ENCODE measurements at places on chromosomes 7 and 10.
A peak's percentile ranks its signal among the peaks of the same experiment; 100 is the strongest.

DNA sequence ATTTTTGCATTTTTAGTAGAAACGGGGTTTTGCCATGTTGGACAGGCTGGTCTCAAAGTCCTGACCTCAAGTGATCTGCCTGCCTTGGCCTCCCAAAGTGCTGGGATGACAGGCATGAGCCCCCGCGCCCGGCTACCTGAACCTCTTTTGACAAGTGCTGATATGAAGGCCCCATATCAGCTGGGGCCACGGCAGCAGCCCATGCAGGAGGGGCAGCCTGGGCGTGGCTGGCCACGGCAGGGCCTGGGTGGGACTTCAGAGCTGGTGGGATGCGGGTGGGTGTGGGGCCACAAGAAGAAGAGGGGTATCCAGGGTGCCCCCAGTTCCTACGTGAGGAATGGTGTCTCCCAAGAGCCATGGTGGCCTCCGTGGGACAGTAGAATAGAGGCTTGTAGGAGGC, 6.9 kb downstream of the LRRC27 start:
- H3K4me3 ChIP-seq, result no peak overlapping the region
- DNase-seq, result no peak
- no peak overlapping the region for H3K27ac ChIP-seq
- no peaks in the 10 kb centered on the region for H3K4me1 ChIP-seq

DNA sequence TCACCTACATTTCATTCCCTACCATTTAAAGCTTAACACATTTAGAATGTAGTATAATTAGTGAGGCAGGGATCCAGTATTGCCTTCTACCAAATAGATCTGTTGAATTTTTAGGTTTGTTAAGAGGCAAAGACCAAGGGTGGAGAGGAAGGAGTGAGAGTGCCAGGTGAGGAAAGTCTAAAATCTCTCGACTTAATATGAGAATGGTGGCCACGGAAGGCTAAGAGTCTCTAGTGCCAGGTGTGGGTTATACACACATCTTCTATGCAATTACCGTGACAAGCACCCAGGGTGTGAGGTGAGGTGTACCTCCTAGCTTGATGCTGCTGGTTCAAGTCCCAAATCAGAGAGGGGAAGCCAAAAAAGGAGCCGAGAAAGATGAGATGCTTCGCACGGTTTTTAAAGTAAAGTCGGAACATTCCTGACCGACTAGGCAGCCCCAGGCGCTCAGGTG, 439 bp downstream of the IQUB start:
- peaks cover 11% of the 10 kb centered on the region for H3K36me3 ChIP-seq
- peaks cover 22% of the 10 kb centered on the region for H3K4me1 ChIP-seq
- H3K27me3 ChIP-seq, result peaks cover 22% of the 10 kb centered on the region

GRCh38 chr7:143222782-143223181, 945 bp downstream of the TAS2R40 start:
- H3K4me1 ChIP-seq, result no peaks in the 10 kb centered on the region
- H3K27ac ChIP-seq, result no peak overlapping the region
- no peak overlapping the region for H3K4me3 ChIP-seq
- no peaks in the 10 kb centered on the region for H3K36me3 ChIP-seq
- DNase-seq, result no peak
- H3K27me3 ChIP-seq, result peaks cover 76% of the 10 kb centered on the region

- H3K27ac ChIP-seq, result no peak overlapping the region
- no peaks in the 10 kb centered on the region for H3K36me3 ChIP-seq
- H3K4me3 ChIP-seq, result no peak overlapping the region
- DNase-seq, result no peak
Observed at GRCh38 chr10:5557799-5558771, 33.3 kb downstream of the CALML3 start.

DNA sequence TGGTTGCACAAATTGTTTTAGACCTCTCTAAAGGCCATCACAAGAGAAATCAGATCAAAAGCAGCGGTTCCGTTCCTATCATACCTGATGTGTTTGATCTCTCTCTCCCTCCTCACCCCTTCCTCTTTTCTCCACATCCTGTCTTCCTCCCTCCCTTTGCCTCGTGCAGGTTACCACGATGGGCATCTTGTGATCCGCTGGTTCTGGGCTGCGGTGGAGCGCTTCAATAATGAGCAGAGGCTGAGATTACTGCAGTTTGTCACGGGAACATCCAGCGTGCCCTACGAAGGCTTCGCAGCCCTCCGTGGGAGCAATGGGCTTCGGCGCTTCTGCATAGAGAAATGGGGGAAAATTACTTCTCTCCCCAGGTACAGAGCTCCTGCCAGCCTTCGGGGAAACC, 28.5 kb upstream of the STK17A start:
- no peak overlapping the region for H3K4me3 ChIP-seq
- no peaks in the 10 kb centered on the region for H3K27me3 ChIP-seq
- no peak for DNase-seq
- H3K4me1 ChIP-seq, result peaks cover 44% of the 10 kb centered on the region

DNA sequence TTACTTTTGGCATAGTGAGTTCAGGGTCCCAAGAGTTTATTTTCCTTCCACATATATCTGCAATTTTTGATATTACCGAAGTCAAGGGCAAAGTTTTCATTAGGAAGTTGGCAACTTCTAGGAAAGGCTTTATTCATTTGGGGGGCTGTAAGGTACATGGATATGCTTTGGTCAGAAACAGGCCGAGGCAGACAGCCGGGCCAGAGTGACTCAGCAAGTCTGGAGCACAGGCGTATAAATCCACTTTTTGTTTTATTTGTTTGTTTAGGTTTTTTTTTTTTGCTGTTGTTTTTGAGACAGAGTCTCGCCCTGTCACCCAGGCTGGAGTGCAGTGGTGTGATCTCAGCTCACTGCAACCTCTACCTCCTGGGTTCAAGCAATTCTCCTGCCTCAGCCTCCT, 3.7 kb downstream of the ZNF680 start:
- H3K27me3 ChIP-seq, result no peaks in the 10 kb centered on the region
- H3K27ac ChIP-seq, result peak overlapping the region; percentile 90
- H3K4me1 ChIP-seq, result peaks cover 27% of the 10 kb centered on the region
- H3K4me3 ChIP-seq, result peak overlapping the region; percentile 49
- peak; percentile 32 for DNase-seq
- peaks cover 22% of the 10 kb centered on the region for H3K36me3 ChIP-seq

DNA sequence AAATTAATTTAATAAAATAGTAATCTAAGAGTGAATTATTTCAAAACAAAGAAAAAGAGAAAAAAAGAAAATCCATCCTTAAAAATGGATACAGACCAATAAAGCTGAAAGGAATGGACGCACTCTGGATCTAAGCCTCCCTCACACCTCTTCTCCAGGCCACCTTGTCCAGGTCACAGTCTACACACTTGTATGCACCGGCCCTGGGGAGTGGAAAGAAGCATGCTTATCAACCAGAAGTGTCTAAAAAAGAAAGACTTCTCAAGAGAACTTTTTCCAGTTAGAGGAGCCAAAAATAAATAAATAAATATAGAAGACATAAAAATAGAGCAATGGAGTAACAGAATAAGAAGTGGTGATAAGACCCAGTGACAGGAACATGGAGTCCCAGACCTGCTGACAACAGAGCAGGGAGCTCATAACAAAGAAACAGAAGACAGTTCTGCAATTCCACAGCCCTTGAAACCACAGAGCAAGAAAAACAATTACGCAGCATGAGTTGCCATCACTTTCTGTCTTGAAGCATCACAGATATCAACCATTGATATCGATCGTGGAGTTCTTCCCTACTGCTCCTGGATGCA, 311.7 kb upstream of the NFE2L3 start:
- no peak for DNase-seq
- H3K36me3 ChIP-seq, result no peaks in the 10 kb centered on the region

- no peak overlapping the region for H3K27ac ChIP-seq
- H3K36me3 ChIP-seq, result no peaks in the 10 kb centered on the region
- peaks cover 11% of the 10 kb centered on the region for H3K27me3 ChIP-seq
- no peak overlapping the region for H3K4me3 ChIP-seq
- peaks cover 16% of the 10 kb centered on the region for H3K4me1 ChIP-seq
Observed at GRCh38 chr7:46229409-46229808, 308.3 kb upstream of the IGFBP3 start.

DNA sequence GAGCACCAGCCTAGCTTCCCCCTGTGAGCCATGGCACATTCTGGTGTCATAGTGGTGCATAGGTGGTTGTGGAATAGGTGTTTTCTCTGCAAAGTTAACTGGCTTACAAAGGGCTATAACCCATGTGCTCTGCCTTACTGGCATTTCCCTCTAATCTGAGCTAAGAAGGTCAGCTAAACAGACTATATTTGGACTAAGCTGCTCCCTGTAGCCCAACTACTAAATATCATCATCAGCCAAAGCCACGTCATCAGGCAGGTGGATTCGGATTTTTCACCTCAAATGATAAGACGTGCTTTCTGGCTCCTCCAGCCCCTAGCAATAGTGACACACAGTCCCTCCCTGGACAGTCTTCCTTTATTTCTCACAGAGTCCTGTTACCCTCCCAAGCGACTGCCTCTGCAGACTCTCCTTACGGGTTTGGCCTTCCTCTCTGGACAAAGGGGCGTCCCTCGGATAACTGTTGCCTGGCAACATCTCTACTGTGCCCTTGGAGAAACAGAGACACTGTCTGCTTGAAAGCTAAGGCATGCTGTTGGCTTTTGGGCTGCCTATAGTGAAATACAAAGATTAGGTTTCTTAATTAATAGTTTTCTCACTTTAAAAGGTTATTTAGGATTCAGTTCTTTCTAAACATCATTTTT, 9.1 kb downstream of the SLC13A4 start:
- H3K36me3 ChIP-seq, result no peaks in the 10 kb centered on the region
- H3K27ac ChIP-seq, result no peak overlapping the region
- no peak overlapping the region for H3K4me3 ChIP-seq
- H3K27me3 ChIP-seq, result no peaks in the 10 kb centered on the region
- H3K4me1 ChIP-seq, result no peaks in the 10 kb centered on the region

DNA sequence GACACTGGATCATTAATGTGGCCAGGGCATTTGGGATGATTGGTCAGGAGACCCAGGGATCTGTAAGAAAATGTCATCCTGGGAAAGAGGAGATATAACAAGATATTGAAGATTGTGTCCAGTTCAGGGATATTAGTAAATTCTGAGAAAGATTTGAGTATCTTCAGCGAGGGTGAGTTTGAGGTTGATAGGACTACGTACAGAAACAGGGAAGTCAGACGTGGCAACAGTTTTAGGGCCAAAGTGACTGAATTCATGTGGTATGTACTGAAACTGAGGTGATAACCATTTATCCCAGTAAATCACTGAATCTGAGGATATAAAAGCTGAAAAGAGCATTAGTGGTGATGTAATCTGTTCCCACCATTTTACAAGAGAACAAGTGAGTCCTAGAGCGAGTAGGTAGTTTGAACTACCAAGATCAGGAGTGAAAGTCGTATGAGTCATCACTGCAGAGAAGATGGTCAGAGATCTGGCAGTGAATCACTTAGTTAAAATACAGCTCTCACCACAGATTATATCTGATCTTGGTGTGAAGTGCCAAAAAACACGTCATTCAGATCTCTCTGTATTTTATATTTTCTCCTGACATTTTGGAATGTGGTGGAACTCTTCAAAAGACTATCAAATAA, 220.5 kb downstream of the CDK14 start:
- DNase-seq, result peak; percentile 96
- no peaks in the 10 kb centered on the region for H3K27me3 ChIP-seq
- peaks cover 20% of the 10 kb centered on the region for H3K4me1 ChIP-seq
- H3K36me3 ChIP-seq, result no peaks in the 10 kb centered on the region
- H3K4me3 ChIP-seq, result peak overlapping the region; percentile 43

GRCh38 chr7:34190299-34190698, 285.0 kb downstream of the BMPER start:
- H3K27ac ChIP-seq, result peak overlapping the region; percentile 66
- no peaks in the 10 kb centered on the region for H3K4me1 ChIP-seq
- no peak for DNase-seq
- no peaks in the 10 kb centered on the region for H3K27me3 ChIP-seq

DNA sequence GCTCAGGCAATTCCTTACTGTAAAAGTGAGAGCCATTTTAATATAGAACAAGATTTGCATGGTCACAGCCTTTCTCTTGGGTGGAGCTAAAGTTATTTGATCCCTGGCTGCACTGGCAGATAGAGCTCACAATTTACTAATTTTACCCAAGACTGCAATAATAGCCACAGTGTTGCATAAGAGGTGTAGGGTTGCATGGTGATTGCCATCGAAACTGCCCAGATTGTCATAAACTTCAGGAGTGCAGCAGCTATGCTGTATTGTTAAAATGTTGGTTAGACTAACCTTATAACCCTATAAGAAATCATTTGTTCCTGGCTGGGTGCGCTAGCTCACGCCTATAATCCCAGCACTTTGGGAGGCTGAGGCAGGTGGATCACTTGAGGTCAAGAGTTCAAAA, 50.0 kb downstream of the VCL start:
- DNase-seq, result peak; percentile 85
- H3K27ac ChIP-seq, result peak overlapping the region; percentile 9
- peaks cover 47% of the 10 kb centered on the region for H3K36me3 ChIP-seq

- H3K36me3 ChIP-seq, result peaks cover 12% of the 10 kb centered on the region
- H3K4me1 ChIP-seq, result peaks cover 5% of the 10 kb centered on the region
Observed at GRCh38 chr7:100489121-100489520, 5.4 kb downstream of the NYAP1 start.

- peak; percentile 10 for DNase-seq
- peak overlapping the region; percentile 98 for H3K27ac ChIP-seq
- H3K27me3 ChIP-seq, result no peaks in the 10 kb centered on the region
- H3K4me3 ChIP-seq, result peak overlapping the region; percentile 99
- peaks cover 15% of the 10 kb centered on the region for H3K4me1 ChIP-seq
Observed at GRCh38 chr7:4775848-4776623, 613 bp downstream of the AP5Z1 start.

DNA sequence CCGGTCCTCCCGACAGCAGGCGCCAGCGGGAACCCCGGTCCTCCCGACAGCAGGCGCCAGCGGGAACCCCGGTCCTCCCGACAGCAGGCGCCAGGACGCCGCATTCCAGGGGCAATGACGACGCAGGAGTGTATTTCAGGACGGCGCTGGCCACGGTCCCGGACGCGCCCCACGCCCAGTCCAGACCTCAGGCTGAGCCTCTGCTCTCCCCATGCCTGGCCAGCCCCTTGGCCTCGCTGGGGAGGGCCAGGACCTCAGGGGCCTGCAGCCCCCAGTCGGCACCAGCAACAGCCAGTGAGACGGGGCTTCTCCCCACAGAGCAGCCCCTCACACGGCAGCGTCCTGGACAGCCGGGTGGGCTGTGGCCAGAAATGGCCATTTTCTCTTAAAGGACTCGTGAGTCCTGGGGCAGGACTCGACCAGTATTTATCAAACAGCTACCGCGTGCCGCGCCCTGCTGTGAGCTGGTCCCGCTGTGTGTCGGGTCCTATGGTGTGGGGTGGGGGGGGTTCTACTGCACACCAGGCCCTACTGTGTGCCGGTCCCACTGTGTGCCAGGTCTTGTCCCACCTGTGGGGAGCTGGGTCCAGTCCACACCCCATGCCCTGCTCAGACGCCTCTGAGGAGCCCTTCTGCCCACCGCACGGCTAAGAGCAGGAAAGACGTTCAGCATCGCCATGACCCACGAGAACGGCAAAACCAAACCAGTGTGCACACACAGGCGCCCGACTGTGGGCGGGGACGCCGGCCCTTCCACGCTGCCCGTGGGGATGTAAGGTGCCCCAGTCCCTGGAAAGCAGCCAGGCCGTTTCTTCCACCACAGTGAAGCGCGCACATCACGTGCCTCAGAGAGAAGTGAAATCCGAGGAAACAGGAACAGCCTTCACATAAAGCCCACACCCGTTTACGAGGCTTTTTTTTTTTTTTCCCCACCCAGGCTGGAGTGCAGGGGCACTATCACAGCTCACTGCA, 33.3 kb downstream of the GET4 start:
- peaks cover 12% of the 10 kb centered on the region for H3K4me1 ChIP-seq
- no peaks in the 10 kb centered on the region for H3K36me3 ChIP-seq
- H3K27me3 ChIP-seq, result peaks cover 18% of the 10 kb centered on the region
- peak; percentile 22 for DNase-seq
- no peak overlapping the region for H3K27ac ChIP-seq

GRCh38 chr7:157528785-157529341, 192.1 kb downstream of the DNAJB6 start:
- no peak overlapping the region for H3K27ac ChIP-seq
- H3K27me3 ChIP-seq, result peaks cover 18% of the 10 kb centered on the region
- no peaks in the 10 kb centered on the region for H3K36me3 ChIP-seq
- H3K4me1 ChIP-seq, result no peaks in the 10 kb centered on the region
- no peak overlapping the region for H3K4me3 ChIP-seq
- DNase-seq, result no peak
